ENCODE measurements at places on chromosomes 3 and 15.

- peak; percentile 85 for DNase-seq
These were observed 104.9 kb downstream of the TPRG1 start for GRCh38 chr3:189276444-189277219.

DNA sequence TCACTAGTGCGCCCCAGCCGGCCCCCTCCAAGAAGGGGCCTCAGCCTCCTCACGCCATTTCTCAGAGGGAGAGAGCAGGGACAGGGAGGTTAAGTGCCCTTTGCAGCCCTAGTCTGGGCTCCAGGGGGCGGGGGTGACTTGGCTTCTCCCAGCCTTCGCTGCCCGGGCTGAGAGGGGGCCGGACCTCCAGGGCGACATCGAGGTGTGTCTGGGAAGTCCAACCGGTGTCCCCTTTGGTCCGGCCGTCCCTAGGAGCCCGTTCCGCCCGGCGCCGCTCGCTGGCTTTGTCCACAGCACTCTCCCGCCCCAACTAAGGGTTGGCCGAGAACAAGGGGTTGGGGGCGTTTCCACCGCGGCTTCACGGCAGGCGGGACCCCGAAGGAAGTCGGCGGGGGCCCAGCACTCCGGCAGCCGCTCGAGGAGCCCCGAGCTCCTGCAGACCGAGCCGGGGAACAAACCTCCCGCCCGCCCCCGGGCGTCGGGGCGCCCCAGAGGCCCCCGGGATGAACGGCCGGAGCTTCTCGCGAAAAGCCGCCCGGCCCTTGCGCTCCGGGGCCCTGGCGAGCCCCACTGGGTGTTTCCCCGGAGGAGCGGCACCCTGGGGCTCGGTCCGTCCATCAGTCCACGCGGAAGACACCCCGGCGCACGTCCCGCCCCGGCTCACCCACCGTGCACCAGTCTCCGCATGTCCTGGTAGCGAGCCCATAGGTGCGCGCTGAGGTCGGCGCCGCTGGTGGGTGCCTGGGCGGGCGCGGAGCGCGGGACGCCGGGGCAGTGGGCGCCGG, 627 bp downstream of the NT5DC2 start:
- DNase-seq = no peak

DNA sequence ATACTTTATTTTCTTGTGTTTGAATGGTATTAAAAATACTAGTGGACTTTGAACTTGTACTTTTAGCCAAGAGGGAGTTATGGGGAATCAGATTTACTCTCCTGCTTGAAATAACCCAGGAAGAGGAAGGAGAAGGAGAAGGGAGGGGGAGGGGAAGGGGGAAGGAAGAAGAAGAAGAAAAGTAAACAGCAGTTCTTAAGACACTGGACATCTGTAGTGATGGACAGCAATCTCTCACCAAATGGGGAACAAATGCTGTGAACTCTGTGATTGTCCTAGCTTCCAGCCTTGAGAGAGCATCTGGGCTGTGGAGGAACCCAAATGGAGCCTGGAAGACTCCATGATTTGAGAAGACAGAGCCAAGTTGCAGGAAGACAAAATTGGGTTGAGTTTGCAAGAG, 52.0 kb downstream of the VPS8 start:
- no peak for DNase-seq

DNA sequence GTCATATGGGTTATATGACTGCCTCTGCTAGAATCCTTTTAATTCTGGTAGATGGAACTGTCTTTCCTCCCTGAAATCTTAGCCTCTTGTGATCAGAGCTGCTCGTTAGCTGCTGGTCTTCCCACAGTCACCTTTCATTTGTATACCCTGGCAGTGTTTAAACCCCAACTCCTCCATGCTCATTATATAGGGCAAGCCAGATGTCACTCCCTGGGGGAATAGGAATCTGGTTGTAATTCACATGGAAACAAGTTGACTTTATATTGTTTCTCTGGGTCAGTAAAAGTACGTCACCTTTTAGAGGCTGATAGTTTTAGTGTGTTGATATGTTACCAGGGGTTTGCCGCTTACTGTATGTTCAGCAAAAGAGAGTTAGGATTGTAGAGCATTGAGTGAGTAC, 103.5 kb downstream of the ITPR1 start:
- no peak for DNase-seq

DNA sequence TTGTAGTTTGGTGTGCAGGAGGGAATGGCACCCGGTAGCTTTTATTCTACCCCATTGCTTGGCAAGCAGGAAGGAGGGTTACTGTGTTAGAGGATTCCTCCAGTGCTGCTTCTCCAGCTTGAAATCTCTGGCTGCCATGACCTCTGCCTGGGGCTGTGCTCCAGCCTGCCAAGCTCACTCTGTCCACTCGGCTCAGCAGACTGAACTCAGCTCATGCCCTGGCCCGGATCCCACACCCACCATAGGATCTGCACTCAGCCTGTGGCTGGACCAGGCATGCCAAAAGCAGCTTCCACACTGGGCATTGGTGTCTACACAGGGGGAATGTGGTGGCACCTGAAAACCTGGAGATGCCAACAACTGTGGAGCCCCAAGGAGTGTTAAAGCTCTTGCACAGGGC, 26.3 kb downstream of the CLDN16 start:
- no peak for DNase-seq

DNA sequence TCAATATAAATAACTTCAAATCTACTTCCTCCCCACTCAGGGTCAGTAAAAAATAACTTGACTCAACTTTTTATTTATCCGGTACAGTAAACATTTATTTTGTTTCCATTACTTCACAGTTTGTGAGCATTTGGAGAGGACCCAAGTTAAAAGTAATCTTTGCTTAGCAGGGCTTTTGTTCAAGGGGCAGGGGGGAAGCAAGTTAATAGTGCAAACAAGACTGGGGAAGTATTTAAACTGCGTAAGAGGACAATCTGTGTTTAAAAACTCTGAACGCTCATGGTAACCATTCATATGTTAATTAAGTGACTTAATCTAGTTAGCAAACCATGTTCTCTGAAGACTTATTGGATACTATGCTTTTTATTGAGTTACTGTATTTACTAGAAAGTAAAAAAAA, 346.2 kb downstream of the SLC9A9 start:
- no peak for DNase-seq

GRCh38 chr3:180855364-180855763, 57.1 kb upstream of the FXR1 start:
- no peak for DNase-seq

DNA sequence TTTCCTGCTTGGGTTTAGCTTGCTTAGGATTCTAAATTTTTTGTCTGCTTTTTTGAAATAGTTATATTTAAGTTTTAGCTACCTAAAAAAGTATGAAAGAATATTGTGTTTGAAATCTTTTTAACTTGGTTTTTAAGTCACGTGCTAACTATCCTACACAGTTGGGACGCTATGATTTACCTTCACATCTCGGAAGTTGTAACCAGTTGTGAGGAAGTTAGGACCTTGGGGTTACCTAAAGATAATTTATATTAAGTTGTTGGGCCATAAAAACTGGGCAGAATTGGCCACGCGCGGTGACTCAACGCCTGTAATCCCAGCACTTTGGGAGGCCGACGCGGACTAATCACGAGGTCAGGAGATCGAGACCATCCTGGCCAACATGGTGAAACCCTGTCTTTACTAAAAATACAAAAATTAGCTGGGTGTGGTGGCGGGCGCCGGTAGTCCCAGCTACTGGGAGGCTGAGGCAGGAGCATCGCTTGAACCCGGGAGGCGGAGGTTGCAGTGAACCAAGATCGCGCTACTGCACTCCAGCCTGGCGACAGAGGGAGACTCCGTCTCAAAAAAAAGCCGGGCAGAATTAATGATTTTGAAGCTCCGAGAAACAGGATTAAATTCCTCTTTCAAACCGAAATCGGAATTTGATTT, 1.0 kb downstream of the ZFAND6 start:
- DNase-seq = peak; percentile 67

GRCh38 chr15:72793766-72794660, 10.5 kb upstream of the ADPGK start:
- DNase-seq = peak; percentile 19

- peak; percentile 76 for DNase-seq
These were observed 12.9 kb downstream of the OCA2 start for GRCh38 chr15:28086175-28086703.

GRCh38 chr3:13474776-13475303, 5.3 kb upstream of the HDAC11 start:
- no peak for DNase-seq

- no peak for DNase-seq
These were observed 955.3 kb downstream of the EPHA3 start for GRCh38 chr3:90062631-90063200.

GRCh38 chr3:171566803-171567422, 106.7 kb upstream of the TNIK start:
- peak; percentile 76 for DNase-seq

DNA sequence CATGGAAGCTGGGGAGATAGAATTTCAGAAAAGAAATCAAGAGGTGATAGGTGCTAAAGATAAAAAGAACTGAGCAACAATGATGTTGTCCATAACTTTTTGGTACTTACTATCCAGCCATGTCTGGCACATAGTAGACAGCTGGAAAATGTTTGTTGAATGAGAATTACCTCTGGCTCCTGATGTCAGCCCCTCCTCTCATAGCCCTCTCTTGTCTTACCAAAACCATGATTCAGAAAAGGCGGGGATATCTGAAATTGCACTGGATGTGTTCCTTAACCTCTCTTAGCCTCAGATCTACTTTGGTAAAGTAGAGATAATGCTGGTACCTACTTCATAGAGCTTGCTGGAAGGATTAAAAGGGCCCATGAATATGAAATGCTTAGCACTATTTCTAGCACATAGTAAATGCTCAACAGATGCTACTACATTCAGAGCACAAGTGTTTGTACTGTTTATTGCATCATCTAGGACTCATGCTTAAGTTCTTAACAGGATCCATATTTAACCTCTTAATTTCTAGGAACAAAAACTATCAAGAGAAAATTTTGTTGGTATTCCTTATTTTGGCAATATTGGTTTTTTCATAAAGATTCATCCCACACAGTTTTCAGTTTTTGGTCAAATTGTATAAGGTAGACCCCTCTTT, 780.9 kb upstream of the LMCD1 start:
- DNase-seq = no peak

DNA sequence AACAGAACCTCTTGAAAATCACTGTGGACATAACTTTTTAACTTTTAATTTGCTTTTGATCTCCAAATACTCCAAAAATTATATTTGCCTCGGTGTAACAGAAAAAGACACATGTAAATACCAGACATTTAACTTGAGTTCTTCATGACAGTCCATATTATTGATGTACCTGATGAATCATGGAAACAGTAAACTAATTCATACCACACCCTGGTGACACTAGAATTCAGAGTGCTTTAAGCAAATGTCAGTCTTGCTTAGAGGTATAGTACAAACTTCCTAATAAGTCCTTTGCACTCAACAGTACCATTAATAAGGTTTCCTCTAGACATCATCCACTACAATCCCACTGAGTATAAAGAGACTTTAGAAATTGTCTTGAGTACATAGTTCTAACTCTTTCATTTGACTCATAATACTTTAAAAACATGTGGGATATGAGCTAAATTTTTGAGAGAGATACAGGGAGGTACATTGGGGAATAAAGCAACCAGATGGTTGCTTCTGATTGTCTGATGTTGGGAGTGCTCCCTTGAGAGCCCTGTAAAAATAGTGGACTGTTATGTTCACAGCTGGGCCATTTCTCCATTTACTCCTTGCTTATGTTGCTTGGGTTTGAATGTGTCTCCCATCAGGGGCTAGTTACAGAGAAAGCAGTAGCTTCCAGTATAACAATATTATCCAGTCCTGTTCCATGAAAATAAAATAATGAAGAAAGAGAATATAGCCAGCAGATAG, 175.7 kb downstream of the ALCAM start:
- DNase-seq = no peak

DNA sequence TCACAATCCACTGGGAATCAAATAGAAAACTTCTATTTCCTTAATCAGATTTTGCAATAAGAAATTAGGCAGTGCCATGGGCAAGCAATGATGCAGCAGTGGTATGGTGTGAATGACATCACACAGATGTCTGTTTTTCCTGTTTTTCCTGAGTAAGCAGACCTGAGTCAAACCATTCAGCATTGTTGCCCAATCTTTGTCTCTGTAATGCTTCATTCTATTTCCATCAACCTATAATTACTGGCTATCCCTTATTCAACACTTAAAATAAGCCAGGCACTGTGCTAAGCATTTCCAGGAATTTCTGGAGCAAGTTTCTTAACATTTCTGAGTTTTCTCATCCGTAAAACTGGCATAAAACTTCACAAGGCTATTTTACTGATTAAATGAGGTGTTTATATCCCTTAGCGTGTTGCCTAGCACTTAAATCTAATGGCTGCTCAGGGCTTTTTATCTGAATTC, 11.3 kb upstream of the OXSR1 start:
- peak; percentile 92 for DNase-seq

DNA sequence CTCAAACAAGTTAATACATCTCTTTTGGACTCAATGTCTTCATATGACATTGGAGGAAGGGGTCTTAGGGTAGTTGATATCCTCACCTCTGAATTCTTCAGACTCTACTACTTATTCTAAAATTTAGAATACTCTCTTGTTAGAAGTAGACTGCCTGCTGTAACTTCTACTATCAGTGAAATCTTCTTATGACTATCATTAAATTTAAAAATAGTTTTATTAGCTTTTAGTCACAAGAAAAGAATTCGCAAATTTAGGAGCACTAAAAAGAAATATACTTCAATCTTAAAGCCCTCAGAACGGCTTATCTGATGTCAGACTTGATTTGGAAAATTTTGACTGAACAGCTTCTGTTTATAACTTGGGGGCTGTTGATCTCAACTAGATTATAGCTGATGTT, 67.1 kb upstream of the TTC14 start:
- DNase-seq = no peak

DNA sequence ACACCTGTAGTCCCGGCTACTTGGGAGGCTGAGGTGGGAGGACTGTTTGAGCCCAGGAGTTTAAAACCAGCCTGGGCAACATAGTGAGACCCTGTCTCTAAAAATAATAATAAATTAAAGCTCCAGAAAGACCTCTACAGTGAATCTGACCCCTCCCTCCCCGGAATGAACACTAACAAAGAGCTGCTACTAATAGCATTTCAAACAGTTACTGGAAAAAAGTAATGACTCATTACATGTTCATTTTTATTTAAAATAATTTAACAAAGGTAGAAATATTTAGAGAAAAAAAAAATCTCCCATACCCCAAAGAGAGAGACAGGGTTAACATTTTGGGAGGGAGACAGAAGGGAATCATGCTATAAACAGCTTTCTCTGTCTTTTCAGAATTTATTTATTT, 2.2 kb upstream of the UBA3 start:
- DNase-seq = no peak

DNA sequence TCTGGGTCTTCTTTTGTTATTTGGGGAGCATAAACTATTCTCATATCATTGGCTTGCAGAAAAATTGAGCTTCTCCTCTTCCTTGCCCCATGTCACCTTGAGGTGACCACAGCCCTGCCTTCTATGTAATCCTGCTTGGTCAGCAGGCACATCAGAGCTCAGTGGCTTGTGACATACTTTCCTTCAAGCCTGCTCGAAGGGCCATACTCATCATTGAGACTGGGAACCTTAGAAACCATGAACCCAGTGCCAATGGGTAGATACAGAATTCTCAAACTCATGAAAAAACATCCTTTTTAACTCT, 3.7 kb upstream of the CCR2 start:
- DNase-seq = no peak

Data from suppressor macrophage treated with lipopolysaccharide for 4 hours (primary cell).